Cardiac atrium fibroblast (primary cell): ENCODE measurements at places on chromosomes 2 and 18. TPM values are rescaled to one million over a fixed set of nuclear protein-coding genes. Genes with fewer than 3 reads are reported as not detected.

The CREG2 gene
- total RNA-seq, result 0.36 and 0.65 TPM in 2 replicates

The HTR2B gene
- total RNA-seq, result 1.1 TPM in 2 replicates

The C2orf66 gene
- not detected in 2 replicates for total RNA-seq

The ANKRD30BL gene
- not detected in 2 replicates for total RNA-seq

The GCKR gene
- total RNA-seq, result 0.32 TPM in 1 of 2 replicates, not detected in the other

The MFF gene
- total RNA-seq, result 117 and 126 TPM in 2 replicates

The NPAS2 gene
- total RNA-seq, result 17.0 and 22.0 TPM in 2 replicates

The SIX2 gene
- total RNA-seq, result 16.1 and 19.1 TPM in 2 replicates

The CXCR1 gene
- not detected in 2 replicates for total RNA-seq

The NAB1 gene
- 13.4 and 27.5 TPM in 2 replicates for total RNA-seq

The MOB1A gene
- 68.8 and 85.4 TPM in 2 replicates for total RNA-seq

The FOXI3 gene
- not detected in 2 replicates for total RNA-seq

The CYP26B1 gene
- total RNA-seq, result 7.0 and 11.3 TPM in 2 replicates

The ALPG gene
- total RNA-seq, result not detected in 2 replicates

The SETBP1 gene
- 1.4 and 2.3 TPM in 2 replicates for total RNA-seq

The RNF152 gene
- total RNA-seq, result 3.6 and 4.4 TPM in 2 replicates

The GYPC gene
- total RNA-seq, result 73.3 and 110 TPM in 2 replicates

The ACADL gene
- not detected in 2 replicates for total RNA-seq

The ZC3H6 gene
- total RNA-seq, result 1.5 and 2.2 TPM in 2 replicates

The SNED1 gene
- total RNA-seq, result 38.1 and 84.5 TPM in 2 replicates

The HOXD9 gene
- not detected in 2 replicates for total RNA-seq

The SCYGR4 gene
- total RNA-seq, result not detected in 2 replicates

The DTNA gene
- total RNA-seq, result 0.54 and 2.4 TPM in 2 replicates

The ANKRD36C gene
- 14.6 and 24.7 TPM in 2 replicates for total RNA-seq

The NYAP2 gene
- not detected in 2 replicates for total RNA-seq

The TUBA4B gene
- not detected in 2 replicates for total RNA-seq

The MEP1B gene
- not detected in 2 replicates for total RNA-seq

The ERBB4 gene
- total RNA-seq, result not detected in 2 replicates

The NPHP1 gene
- total RNA-seq, result 1.3 and 3.2 TPM in 2 replicates

The AQP12B gene
- total RNA-seq, result not detected in 2 replicates

The CD302 gene
- total RNA-seq, result 19.6 and 31.8 TPM in 2 replicates
